ENCODE measurements at places on chromosomes 12 and 14.
A peak's percentile ranks its signal among the peaks of the same experiment; 100 is the strongest.

DNA sequence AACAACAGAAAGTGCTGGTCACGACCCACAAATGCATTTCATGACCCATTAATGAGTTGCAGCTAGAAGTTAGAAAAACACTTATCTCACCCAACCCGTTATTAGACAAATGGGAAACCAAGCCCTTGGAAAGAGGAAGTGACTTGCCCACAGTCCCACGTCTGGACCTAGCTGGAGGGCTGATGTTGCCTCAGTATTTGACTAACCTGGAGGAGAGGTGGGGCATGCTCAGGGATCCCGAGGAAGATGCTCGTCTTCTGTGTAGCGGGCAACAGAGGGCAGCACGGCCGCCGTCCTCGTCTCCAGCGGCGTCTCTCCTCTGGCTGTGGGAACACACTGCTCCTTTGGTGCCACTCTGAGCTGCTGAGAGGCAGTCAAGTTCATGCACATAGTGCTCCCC lies 12.7 kb downstream of the CCND2 start:
- DNase-seq: peak; percentile 76

DNA sequence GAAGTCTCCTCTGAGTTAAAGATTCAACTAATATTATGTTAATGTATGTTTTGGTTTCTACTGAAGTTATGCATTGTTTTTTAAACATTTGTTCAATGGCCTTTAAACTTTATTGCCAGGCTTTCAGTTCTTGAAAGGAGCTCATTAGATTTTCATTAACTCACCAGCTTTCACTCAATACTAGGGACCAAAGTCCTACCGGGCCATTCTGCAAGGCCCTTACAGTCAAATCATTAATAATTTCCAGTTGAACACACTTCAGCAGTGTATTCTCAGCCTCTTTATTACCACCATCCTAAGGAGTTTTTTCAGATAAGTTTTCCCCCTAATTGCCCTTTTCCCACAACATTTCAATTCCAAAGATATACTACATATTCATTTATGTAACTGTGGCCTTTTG lies 409.2 kb downstream of the DIO2 start:
- no peak for DNase-seq

- no peak for DNase-seq
Observed at GRCh38 chr12:25416516-25416915, 136.6 kb downstream of the LMNTD1 start.

DNA sequence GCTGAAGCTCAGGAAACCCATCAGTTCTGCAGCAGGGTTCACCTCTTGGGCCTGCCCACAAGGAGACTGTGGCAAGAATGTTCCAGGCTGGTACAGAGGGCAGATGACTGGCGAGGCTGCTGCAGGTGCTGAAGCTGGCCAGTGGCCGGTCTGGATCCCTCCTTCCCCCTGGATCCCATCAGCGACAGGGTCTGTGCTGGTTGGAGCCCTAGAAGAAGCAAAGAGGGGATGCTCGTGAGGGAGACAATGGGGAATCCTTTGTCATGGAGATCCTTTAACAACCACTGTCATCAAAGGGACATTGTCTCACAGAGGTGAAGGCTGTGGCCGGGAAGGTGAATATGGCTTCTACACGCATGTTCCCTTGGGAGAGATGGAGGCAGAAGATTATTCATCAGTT lies 211.4 kb upstream of the TMEM132C start:
- no peak for DNase-seq

DNA sequence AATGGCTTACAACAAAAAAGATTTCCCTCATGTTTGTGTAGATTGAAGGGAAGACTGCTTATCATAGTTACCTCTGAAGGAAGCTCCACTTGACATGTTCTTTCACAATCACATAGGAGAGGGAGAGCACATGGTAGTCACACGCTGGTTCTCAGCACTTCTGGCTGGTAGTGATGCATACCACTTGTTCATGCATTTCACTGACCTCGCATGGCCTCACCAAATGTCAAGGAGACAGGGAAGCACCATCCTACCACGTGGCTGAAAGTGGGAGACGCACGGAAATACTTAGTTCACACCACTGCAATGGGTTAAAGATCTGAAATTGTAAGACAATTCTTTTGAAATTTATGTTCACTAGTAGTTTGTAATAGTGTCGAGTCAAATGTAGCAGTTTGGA lies 74.0 kb downstream of the PDE3A start:
- no peak for DNase-seq

- no peak for DNase-seq
Observed at GRCh38 chr14:93901813-93902212, 25.3 kb upstream of the FAM181A start.

- DNase-seq: no peak
Observed at GRCh38 chr12:57523706-57524614, 1.3 kb downstream of the MBD6 start.

DNA sequence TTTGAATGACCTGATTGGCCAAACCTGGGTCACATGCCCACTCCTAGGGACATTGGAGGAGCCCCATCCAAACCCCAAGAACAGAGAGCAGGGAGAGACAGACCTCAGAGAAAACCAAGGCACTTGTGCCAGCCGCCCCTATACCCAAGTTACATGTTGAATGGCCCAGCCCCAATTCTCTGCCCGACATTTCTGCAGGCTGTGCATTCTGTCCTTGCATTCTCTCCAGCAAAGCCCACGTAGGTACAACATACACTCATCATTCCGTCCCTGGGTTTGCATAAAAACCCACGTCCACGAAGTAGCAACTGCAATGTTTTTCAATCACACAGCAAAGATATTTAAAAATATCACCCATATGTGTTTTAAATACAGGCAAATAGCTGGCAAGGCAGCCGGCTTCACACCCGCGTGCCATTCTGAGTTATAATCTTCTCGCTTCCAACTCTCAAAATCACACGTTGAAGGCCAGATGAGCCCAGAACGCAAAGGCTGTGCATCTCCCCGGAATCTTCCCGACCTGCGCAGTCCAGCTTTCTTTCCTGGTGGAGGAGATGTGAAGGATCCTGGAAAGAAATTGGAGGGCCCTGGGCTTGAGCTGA lies 91.7 kb upstream of the MYL2 start:
- no peak for DNase-seq

- no peak for DNase-seq
Observed at GRCh38 chr14:22685467-22685866, 41.3 kb upstream of the OR6J1 start.

DNA sequence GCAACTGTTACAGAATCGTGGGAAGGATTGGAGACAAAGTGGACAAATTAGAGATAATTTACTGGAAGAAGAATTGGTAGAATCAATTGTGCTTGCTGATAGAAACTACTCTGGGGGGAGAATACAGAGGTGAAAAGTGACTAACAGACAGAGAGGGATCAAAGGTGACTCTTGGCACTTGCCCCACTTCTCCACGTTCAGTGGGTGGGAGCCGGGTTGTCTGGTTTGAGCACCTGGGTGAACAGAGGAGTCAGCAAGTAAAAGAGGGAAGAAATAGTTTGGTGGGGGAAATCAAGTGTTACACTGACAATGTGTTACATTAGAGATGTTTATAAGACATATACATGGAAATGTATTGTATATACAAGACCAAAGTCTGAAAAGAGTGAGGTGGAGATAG lies 69.1 kb downstream of the PPP2R5E start:
- no peak for DNase-seq

DNA sequence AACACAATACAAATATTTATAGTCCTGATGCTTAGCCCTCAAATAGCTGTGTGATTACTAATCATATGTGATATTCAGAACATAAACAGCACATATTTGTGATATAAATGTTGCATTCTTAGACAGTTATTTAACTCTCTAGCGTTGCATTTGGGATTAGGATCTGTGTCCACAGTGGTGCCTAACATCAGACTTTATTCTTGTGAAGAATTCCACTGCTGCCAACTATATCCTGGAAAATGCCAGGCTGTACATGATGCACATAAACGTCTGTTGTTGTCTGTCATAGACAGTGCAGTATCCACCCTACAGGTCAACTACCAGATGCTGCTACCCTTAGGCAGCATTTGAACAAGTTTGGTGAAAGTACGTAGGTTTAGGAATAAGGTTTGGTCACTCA lies 39.0 kb downstream of the SLC38A4 start:
- no peak for DNase-seq

DNA sequence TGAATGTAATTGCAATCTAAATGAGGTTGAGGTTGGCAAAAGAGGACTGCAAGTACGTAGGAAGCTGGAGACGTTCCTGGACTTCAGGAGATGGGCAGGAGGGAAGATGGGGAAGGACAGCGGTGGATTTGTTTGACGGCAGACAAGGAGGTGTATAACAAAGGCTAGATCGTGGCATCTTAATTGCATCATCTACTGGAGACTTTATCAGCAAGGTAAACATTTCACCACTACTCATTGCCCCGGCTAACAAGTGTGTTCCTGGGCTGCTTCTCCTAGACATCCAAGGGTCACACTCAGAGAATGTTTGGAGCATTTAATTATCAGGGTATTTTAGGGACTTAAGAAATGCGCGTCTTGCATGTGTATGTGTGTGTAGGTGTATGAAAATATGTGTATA lies 128.5 kb downstream of the KCNK10 start:
- no peak for DNase-seq

DNA sequence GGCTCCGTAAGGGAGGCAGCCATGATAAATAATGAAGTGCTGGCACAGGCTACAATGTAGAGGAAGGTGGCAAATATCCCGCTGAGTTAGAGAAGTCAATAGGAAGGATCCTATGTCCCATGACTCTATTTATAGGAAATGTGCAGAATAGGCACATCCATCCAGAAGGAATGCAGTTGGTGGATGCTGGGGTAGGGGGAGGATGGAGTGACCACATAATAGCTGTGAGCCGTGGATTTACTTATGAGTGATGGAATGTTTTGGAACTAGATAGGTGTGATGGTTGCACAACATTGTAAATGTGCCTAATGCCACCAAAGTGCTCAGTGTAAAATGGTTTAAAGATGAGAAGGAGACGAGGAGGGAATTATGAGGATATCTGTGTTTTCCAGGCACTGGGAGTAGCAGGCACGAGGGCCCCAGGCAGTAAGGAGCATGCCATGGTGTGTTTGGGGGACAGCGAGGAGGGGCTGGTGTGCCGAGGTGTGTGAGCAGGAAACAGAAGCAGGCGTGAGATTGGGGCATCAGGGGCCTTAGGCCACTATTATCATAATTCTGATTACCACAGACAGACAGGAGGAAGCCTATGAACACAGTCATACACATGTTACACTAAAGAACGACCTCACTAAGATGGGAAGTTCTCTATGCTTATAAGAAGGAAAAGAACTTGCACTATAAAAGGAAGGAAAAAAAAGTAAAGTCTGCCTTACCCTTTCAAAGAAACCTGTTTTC lies 837.3 kb upstream of the TMEM132C start:
- peak; percentile 60 for DNase-seq

DNA sequence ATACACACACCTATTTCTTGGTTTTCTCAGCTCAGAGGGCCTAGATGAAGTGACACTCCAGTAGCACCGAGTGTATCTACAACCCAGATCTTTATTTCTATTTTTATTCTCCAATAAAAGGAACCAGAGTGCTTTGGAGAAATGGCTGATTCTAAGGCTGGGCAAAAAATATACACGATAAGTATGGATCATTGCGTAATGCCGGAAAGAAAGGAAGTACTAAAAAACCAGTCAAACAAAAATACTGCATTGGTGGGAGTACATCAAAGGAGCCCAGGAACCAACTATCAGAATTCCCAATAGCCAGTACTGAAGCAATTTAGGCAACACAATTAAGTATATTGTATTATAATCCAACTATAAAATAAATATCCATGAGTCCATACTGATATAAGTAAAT lies 400.9 kb upstream of the CCDC196 start:
- DNase-seq: peak; percentile 22

- no peak for DNase-seq
Observed at GRCh38 chr14:68633131-68633991, 159.5 kb downstream of the ZFP36L1 start.

DNA sequence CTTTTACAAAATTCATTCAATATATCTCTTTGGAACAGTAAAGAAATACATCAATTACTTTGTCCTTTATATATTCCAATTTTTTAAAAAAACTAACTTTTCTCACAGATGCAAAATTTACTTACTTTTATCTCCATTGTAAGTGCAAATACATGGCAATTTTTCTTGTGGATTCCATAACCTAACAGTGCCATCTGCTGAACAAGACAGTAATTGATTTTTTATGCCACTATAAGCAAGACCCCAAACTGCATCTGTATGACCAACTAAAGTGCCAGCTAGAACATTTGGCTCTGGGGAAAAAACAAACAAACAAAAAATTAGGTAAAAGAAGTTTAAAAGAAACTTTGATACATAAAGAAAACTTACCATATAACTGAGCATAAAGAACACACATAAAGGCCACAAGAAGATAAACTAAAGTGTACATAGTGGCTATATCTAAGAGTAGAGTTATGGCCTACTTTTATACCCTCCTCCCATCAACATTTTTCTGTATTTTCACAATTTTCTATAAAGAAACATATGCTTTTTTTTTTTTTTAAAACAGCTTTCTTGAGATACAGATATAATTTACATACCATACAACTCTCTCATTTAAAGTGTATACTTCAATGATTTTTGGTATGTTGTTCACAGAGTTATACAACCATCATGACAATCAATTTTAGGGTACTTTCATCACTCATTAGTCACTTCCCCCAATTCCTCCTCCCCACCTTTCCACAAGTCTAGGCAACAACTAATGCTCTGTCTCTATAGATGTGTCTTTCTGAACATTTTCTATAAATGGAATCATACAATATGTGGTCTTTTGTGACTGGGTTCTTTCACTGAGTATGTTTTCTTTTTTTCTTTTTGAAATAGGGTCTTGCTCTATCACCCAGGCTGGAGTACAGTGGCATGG lies 32.6 kb downstream of the COCH start:
- DNase-seq: peak; percentile 39

GRCh38 chr12:67666605-67667004 lies 18.1 kb downstream of the DYRK2 start:
- no peak for DNase-seq

DNA sequence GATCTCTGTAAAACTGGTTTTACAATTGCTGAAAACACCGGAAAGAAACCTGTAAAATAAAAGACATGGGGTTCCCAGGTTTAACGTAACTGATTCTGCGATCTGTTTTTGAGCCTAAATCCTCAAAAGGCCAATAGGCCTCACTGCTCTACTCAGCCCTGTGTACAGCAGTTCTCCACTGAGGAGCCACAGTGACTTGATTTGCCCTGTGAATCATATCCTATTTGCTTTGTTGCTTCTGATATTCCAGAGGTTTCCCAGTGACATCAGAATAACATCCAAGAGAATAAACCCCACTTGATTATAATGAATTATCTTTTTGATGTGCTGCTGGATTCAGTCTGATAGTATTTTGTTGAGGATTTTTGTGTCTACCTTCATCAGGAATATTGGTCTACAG lies 27.5 kb downstream of the MDM1 start:
- DNase-seq: no peak

DNA sequence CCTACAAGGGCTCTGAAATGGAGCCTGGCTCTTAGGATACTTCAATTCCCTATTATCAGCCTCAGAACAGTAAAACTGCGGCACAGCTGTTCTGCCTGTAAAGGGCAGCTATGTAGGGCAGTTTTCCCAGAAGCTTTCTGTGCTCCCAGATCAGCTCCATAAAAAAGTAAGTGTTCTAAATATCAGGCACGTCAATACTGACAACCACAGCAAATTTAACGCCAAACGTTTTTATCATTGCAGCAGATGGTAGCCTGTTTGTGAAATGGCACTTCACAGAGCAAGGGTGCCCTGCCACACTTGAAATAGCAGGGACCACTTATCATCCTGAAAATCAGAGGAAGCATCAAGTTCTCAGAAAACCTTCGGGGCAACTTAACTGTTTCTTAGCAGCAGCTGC lies 54.8 kb upstream of the PTHLH start:
- peak; percentile 6 for DNase-seq
